ENCODE measurements at places on chromosomes 7 and 10.

- DNase-seq = no peak
Measured at GRCh38 chr10:74910241-74910975, 84.0 kb downstream of the KAT6B start.

- DNase-seq = no peak
Measured at GRCh38 chr10:89875557-89875956, 174.2 kb downstream of the KIF20B start.

DNA sequence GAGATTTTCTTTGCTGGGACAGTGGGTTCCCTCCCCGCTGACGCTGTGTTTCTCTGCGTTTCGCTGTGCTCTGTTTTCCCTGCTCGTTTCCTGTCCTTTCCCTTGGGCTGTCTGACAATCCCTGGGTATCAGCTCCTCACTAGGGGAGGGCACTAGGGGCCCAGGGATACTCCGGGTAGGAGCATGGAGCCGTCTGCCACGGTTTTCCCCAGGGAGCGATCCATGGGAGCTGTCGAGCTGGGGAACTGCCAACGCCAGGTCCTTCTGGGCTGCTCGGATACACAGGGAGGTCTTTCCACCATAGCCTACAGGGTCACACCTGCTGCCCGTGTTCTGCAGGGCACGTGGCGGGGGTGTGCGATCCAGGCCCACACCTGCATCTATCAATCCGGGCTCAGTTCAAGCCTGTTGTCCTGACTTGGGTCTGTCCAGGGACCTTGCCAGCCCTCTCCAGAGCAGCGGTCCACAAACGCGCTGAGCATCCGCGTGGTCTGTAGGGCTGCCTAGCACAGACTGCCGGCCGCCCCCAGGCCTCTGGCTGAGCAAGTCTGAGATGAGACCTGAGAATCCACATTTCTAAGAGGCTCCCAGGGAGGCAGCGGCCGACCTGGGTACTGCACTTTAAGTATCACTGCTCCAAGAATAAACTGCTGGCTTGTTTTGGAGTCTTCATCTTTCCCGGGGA, 263.1 kb downstream of the ELFN1 start:
- no peak for DNase-seq

- DNase-seq = no peak
Measured at GRCh38 chr7:24948739-24949138, 31.2 kb downstream of the OSBPL3 start.

DNA sequence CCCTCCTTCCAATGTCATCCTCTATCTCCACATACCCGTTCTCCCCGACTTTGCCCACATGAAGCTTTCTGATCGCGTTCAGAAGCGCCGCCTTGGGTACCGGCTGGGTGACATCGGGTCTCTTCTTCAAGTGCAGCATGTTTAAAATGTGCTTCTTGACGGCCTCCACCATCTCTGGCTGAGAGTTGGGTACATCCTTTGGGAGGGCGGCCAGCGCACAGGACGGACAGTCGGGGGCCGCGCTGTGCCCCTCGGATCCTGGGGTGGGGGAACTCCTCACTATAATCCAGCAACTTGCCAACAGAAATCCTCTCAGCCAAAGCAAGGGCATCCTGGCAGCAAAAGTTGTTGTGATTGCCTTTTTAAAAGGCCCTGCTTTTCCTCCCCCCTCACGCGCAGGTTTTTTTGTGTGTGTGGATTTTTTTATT, 2.8 kb downstream of the INHBA start:
- DNase-seq = no peak

GRCh38 chr7:16954321-16954720, 72.5 kb upstream of the AGR3 start:
- DNase-seq = no peak

- DNase-seq = no peak
Measured at GRCh38 chr10:95877881-95878280, 29.9 kb upstream of the CC2D2B start.

GRCh38 chr7:22093936-22094335, 148.2 kb upstream of the CDCA7L start:
- no peak for DNase-seq

- no peak for DNase-seq
Measured at GRCh38 chr7:786472-787255, 45.6 kb upstream of the SUN1 start.

DNA sequence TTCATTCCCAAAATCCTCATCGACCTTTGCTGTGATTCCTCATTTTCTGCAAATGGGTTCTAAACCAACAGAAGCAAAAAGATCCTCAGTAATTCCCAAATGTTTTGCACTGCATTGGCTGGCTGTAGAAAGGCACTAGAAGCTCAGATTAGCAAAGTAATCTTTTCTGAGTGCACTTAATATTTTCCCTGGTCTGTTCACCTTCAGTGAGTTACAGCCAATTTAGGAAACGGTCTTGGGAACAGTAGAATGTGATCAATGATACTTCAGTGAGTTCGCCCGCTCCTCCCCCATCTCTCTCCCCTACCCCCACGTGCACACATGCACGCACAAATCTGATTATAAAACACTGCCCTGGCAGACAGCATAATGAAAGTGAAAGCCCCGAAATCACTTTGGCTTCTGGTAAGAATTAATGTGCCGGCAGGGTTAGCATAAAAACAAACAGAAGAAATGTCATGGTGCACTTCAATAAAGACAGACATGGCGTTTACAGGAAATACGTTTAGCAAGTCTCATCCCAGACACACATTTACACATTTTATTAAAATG, 201.3 kb upstream of the CDCA7L start:
- no peak for DNase-seq

DNA sequence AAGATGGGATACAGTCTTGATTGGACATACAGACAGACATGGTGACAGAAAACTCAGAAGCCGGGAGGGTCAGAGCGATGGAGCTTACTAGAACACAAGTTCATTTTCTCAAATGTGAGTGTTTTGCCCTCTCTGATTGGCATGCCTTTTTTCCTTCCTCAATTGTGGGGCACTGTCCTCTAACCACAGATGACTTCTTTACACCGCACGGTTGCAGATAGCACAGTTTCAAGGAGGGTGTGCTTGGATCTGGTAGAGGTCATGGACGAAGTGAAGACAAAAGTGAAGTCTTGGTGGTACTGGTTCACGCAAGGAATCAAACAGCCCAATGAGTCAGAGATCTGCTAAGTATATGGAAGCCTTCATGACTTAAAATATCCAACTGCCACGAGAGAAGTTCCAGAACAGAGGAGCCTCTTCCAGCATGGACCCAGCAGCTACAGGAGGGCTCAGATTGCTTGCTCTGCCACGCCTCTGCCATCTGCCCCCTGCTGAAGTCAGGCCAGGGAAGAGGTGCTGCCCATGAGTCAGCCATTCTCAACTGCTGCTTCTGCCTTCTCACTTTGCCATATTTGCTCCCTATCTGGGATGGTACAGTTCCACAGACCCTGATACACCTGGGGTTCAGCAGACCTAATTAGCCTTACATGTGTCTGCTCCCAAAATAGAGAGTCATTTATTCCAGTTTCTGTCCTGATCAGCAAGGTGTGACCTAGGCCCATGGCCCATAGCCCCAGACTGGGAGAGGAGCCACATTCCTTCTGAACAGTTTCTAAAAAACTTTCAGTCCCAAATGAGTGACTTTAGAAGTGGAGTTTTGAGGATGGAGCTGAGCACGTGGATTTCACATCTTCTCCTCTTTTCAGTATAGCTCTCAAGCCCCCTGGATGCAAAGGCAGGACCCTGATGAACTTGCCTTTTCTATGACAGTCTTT, 413.8 kb downstream of the KCNMA1 start:
- no peak for DNase-seq

DNA sequence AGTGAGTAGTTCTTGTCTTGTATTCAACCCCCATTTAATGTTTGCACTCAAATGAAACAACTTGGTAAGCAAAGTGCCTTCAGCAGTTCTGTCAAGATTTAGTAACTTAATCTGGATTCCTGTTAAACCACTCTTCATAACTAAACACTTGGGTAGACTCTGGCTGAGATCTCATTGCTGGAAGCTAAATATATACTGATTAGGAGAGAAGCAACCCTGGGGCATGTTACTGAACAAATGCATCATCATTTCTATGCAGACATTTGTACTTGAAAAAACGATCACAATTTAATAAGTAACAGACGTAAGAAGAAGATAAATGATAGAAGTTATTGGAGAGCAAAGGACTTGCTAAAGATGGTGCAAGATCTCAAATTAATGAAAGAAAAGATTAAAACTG, 308.4 kb upstream of the POM121L12 start:
- no peak for DNase-seq

DNA sequence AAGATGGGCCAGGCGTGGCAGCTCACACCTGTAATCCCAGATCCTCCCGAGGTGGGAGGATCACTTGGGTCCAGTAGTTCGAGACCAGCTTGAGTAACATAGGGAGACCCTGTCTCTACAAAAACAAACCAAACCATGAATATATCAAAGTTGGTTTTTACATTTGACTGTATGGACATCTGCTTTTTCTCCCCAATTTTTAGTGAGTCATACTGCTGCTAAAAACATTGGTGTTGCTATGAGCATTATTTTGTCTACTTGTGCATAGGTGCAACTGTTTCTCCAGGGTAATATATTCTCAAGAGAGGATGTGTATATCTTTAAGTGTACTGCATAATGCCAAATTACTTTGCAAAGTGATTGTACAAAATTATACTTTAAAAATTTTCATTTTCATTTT, 769 bp upstream of the TMEM248 start:
- no peak for DNase-seq

- no peak for DNase-seq
Measured at GRCh38 chr10:14698829-14699170, 75.9 kb downstream of the FAM107B start.

- DNase-seq = no peak
Measured at GRCh38 chr10:101139421-101139911, 8.4 kb downstream of the TLX1 start.

DNA sequence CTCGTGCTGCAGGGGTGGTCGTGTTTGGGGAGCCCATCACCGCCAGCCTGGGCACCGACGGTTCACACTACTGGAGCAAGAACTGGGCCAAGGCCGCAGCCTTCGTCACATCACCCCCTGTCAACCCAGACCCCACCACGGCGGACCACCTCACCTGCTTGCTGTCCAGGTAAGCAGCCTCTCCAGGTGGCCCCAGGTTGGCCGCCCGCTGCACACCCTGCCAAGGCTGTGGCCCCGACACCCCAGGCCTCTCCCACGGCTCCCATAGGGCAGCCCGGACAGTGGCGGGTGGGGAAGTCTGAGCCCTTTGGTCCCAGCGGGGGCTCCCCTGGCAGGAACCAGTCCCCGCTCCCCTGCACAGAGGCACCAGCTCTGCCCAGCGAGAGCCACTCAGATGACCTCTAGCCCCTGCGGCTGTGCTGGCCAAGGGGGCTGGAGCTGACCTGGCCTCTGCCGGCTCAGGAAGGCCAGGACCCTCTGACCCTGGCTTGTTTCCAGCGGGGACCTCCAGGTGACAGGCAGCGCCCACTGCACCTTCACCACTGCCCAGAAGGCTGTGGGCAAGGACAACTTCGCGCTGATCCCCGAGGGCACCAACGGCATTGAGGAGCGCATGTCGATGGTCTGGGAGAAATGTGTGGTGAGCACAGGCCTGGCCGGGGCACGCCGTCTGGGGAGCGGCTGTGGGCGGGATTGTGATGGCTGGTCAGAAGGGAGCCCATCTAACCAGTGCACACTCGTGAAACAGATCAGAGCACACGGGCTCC, 13.8 kb downstream of the DPYSL4 start:
- no peak for DNase-seq

DNA sequence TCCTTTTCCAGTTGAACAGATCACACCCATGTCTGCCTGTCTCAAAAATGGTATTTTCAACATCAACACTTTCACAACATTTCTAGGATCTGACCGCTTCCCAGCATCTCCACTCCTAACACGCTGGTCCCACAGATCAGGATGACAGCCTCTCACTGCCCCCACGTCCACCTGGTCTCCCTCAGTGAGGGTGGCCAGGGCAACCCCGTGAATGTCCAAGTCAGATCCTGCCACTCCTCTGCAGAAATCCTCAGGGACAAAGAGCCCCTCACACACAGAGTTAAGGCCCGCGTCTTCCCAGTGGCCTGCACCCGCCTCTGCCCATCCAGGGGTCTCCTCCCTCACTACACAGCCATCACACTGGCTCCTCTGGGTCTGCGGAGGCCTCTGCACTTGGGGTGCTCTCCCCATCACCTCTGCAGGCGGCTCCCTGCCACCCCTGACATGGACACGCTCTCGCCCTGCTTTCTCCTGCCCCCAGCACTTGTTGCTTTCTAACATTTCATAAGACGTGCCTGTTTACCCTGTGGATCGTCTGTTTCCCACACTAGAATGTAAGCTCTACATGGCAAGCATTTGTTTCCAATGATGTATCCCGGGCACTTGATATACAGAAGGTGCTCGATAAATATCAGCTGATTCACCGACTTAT, 20.0 kb downstream of the GNA12 start:
- DNase-seq = no peak

DNA sequence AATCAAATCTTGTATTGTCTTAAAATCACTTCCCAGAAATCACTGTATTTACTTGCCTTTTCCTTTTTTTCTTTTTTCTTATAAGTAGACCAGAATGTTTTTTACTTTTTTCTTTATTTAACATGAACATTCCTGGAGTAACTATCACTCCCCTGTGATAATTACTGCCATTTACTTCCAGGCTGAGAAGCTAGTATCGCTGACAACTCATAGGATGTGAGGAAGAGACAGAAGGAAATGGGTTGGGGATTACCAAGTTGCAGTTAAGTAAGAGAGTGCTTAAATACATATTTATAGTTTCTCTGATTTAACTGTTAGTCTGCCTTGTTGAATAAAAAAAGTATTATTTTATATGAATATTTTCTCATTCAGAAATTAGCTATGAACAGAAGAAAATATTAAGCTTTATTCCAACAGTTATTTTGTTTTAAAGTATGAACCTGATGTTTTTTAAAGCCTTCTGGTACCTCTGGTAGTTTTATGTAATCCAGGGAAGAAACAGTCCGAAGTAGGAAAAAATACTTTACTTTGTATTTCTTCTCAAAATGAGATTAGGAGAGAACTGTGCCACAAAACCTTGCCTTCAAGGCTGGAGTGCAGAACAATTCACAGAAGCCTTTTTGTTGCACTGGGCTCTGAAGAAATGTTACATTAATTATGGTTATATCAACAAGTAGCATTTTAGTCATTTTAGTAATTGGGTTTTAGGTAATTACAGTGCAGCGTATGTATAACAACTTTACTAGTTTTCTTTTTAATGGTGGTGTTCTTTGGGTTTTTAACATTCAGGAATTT, 72.8 kb downstream of the SHOC2 start:
- no peak for DNase-seq

- DNase-seq = no peak
Measured at GRCh38 chr7:24756545-24757352, 515 bp downstream of the GSDME start.

- no peak for DNase-seq
Measured at GRCh38 chr10:68088740-68089139, 13.7 kb upstream of the HERC4 start.

DNA sequence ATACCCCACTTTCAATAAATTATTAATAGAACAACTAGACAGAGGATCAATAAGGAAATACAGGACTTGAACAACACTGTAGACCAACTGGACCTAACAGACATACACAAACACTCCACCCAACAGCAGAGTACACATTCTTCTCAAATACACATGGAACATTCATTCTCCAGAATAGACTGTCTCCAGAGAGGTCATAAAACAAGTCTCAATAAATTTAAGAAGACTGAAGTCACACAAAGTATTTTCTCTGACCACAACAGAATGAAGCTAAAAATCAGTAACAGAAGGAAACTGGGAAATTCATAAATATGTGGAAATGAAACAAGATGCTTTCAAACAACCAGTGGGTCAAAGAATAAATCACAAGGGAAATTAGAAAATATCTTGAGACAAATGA, 119.8 kb downstream of the SMURF1 start:
- peak; percentile 81 for DNase-seq

- no peak for DNase-seq
Measured at GRCh38 chr7:83957333-83957732, 237.3 kb downstream of the SEMA3A start.

Data from GM04503 (cell line).